ENCODE measurements at places on chromosomes 1 and 21. TPM values are rescaled to one million over a fixed set of nuclear protein-coding genes. Genes with fewer than 3 reads are reported as not detected.
A peak's percentile ranks its signal among the peaks of the same experiment; 100 is the strongest.

DNA sequence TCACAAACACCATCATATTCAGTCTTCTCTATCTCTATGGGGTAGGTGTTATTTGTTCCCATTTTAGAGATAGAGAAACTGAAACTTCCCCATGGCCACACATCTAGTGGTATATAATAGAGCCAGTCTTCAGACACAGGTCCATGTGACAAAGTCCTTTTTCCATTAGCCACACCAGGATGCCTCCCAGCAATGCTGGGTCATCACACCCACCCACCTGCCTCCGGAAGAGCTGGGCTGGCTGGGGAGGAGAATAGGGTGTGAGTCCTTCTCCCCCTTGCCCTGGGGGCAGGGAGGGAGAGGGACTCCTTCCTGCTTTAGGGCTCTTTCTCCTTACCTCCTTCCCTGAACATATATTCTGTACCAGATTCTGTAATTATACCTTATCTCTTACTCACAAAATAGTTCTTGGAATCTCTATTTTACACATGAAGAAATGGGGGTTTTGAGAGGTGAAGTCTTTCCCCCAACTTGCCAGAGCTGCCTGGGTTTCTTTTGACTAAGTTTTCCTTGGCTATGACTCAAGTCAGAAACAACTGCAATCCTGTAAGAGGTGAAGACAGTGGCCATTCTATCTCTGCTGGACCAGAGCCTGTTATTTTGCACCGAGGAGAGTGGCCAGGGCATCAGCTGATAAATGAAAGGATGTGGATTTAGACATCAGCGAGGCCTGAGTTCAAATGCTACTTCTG, 30.0 kb downstream of the SOX13 start:
- no peak for DNase-seq

- no peak for DNase-seq
These were observed 53.8 kb upstream of the HPDL start for GRCh38 chr1:45272913-45273371.

GRCh38 chr1:209642816-209643215, 9.4 kb downstream of the LAMB3 start:
- no peak for DNase-seq

DNA sequence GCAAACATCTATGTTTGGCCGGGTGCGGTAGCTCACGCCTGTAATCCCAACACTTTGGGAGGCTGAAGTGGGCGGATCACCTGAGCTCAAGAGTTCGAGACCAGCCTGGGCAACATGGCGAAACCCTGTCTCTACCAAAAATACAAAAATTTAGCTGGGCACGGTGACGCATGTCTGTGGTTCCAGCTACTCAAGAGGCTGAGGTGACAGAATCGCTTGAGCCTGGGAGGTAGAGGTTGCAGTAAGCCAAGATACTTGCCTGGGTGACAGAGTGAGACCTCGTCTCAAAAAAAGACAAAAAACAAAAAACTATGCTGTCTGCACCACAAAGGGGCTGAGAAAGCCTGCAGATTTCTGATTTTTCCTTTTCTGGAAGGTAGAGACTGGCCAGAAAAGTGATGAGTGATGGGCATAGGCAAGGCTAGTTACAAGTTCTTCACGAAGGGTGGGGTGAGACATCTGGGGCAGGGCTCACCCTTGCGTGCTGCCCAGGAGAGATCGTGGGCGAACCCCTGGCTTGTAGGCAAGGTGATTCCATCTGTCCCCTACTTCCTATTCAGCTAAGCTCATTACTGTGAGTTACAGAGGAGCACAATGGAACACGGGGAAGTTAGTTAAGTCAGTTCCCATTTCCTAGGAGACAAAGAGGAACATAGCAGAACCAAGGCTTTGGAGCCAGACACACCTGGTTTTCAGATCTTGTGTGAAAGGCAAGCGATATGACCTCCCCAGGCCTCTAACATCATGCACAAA, 3.2 kb downstream of the SLC2A1 start:
- no peak for DNase-seq

GRCh38 chr1:200075522-200075921, 48.0 kb downstream of the NR5A2 start:
- no peak for DNase-seq

DNA sequence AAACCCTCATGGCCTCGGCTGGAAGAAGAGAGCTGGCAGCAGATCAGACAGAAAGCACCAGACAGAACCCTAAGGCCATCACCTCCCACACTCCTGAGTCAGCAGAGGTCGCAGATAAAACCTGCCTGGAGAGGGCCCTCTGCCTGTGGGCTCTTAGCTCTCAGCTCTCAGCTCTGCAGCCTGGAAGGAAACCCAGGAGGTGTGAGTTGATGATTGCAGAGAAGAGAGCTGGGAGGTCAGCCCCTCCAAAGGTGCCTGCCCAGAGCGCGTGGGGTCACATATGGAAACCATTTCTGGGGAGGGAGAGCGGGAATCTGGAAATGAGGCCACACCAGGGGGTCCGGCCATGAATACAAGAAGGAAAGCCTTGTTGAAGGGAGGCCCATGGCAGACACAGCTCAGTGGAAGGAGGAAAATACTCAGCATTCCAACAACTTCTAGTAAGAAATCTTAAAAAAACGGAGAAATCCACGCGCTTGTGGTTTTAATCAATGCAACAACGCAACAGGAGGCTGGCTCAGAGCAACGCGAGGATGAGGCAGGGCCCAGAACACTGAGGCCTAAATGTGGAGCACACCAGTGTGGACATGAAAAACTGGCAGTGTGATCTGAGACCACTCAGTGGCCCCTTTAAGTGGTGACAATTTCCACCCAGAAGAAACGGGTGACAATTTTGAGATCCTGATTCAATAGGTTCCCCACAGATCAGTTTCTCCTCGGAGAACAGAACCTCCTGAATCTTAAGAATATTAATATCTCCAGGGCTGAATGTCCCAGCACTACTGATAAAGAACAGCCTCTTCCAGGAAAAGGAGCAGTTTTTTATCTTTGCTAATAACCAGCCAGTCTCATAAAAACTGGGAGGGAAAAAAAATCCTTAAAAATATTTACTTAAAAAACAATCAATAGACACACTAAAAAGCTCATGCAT, 45.7 kb downstream of the PSMG1 start:
- DNase-seq, result no peak

GRCh38 chr1:100584761-100585745, 47.1 kb downstream of the GPR88 start:
- no peak for DNase-seq

- DNase-seq, result no peak
These were observed 125.8 kb downstream of the PCBP3 start for GRCh38 chr21:45769294-45769693.

DNA sequence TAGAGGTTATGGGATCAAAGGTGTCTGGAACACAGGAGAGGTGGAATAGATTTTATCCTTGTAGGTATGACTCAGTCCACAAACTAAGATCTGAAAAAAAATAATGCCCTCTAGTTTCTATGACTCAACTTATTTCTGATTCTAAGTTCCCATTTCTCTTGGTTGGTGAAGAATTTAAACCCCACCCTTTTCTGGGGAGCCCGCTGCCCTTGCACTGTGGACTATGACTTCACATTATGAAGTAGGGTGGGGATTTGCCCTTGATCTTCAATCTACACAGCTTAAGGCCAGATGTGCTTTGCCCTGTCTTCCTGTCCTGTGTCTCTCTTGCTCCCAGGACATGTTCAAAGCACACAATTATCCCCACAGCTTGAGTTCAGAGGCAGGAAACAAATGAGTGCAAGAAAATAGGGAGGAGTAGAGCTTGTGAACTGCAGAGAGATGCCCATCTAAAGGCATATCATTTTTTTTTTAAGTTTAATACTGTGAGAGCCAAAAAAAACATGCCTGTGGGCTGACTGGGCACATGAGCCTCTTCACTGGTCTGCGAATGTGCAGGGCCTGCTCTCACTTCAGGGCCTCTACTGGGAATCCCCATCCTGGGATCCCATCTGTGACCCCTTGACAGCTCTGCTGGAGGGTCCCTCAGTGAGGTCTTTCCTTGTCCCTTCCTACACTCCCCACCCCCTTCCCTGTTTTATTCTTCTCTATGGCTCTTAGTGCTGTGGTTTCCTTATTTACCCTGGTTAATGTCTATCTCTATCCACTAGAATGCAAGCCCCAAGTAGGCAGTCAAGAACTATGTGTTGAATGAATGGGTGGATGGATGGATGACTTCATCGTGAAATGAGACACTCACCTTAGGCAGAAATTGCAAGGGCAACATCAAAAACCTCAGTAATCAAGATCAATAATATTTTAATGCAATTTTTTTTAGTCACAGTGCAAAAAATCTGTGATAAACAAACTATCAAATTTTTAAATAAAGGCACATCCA, 61.5 kb downstream of the CD58 start:
- no peak for DNase-seq

DNA sequence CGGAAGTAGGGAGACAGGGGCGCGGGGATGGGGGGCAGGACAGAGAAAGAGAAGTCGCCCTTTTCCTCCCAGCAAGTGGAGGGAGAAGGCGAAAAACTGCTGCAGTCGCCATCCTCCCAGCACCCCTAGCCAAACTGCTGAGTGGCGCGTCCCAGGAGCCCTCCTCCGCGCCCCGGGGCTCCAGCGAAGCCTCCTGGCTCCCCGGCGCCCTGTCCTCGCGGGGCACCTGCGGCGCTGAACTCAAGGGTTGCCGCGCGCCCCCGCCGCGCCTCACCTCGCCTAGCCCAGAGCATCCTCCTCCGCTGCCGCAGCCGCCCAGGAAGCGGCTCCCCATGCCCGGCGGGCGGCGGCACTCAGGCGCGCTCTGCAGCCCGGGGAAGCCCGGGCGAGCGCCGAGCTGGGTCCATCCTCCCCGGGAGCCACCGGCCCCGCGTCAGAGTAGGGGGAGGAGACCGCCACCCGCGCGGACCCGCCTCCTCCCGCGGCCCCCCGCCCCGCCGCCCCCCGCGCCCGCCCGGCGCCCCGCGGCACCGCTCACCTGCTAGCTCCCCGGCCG, at the start of gene DAB1:
Gene DAB1 (minus strand): TSS at position 405 of the 556 bp plus-strand sequence. CDS start 133,030 bp downstream, outside the sequence.
- DNase-seq, result no peak

DNA sequence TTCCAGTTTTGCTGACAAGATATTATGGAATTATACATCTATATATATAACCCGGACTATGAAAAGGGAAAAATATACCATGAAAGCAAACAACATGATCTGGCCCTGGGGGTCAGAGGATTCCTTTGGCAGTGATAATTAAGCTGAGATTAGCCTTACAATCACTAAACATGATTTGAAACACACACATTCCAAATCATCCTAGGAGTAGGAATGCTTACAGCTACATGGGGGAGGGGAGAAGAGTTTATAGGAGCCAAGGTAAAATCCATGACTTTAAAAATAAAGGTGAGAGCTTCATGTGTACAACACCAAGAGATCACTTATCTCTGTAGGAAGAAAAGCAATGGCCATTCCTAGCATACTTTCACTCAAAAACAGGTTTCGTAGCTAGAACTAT, 57.6 kb downstream of the AKT3 start:
- no peak for DNase-seq

DNA sequence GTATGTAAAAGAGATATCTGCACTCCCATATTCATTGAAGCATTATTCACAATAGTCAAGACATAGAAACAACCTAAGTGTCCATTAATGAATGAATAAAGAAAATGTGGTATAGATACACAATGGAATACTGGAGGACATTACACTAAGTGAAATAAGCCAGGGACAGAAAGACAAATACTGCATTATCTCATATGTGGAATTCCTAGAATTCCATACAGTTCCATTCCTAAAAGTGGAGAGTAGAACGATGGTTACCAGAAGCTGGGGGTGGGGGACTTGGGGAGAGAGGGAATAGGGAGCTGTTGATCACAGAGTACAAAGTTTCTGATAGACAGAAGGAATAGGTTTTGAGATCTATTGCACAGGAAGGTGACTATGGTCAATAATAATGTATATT, 7.4 kb downstream of the TMED5 start:
- DNase-seq, result no peak

- no peak for DNase-seq
These were observed 256.8 kb downstream of the DISC1 start for GRCh38 chr1:231883382-231883781.

GRCh38 chr1:19209439-19209989, 552 bp downstream of the UBR4 start:
- peak; percentile 19 for DNase-seq

- DNase-seq, result no peak
These were observed 7.2 kb upstream of the GNG12 start for GRCh38 chr1:67840449-67840848.

GRCh38 chr1:161033751-161034150, 5.0 kb downstream of the TSTD1 start:
- DNase-seq, result no peak

- DNase-seq, result no peak
These were observed 284.4 kb upstream of the PKN2 start for GRCh38 chr1:88399690-88400089.

DNA sequence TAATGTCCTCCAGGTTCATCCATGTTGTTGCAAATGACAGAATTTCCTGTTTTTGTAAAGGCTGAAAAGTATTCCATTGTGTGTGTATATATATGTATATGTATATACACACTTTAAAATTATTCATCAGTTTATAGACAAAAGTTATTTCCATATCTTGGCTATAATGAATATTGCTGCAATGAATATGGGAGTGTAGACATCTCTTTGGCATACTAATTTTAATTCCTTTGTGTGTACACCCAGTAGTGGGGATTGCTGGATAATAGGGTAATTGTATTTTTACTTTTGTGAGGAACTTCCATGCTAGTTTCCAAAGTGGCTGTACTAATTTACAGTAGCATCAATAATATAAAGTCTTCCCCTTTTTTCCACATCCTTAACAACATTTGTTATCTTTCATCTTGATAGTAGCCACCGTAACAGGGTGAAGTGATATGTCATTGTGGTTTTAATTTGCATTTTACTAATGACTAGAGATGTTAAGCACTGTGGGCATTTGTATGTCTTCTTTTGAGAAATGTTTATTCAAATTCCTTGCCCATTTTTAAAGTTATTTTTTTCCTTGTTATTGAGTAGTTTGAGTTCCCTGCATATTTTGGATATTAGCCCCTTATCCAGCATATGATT, 243.0 kb downstream of the PDE4B start:
- DNase-seq, result no peak

- DNase-seq, result no peak
These were observed 590.4 kb downstream of the PLPP3 start for GRCh38 chr1:55988963-55989452.

GRCh38 chr1:19262047-19262446, 10.4 kb downstream of the MRTO4 start:
- DNase-seq, result no peak

- no peak for DNase-seq
These were observed 62.4 kb downstream of the ERI3 start for GRCh38 chr1:44292651-44293050.

GRCh38 chr1:112769611-112770010, 54.5 kb upstream of the PPM1J start:
- no peak for DNase-seq

GRCh38 chr1:208835781-208836180, 591.6 kb upstream of the PLXNA2 start:
- DNase-seq, result no peak

GRCh38 chr1:184941735-184942134, 32.6 kb downstream of the NIBAN1 start:
- no peak for DNase-seq

PARS2 gene
- total RNA-seq, result 5.1 TPM

LSS gene
- 52.0 TPM for total RNA-seq

GPATCH4 gene
- 15.1 TPM for total RNA-seq

INAVA gene
- 0.05 TPM for total RNA-seq

ALDH4A1 gene
- 35.9 TPM for total RNA-seq

RNU1-4 gene
- total RNA-seq, result 6,072 TPM

SERTAD4 gene
- total RNA-seq, result 4.6 TPM

MROH7 gene
- 6.8 TPM for total RNA-seq

RRP15 gene
- 20.8 TPM for total RNA-seq

C1orf141 gene
- total RNA-seq, result not detected

TPRG1L gene
- total RNA-seq, result 54.0 TPM

AIM2 gene
- 0.41 TPM for total RNA-seq

CELA3B gene
- total RNA-seq, result not detected

ST6GALNAC5 gene
- 0.41 TPM for total RNA-seq

OR6K2 gene
- total RNA-seq, result not detected

CR2 gene
- not detected for total RNA-seq
